ENCODE measurements at places on chromosomes 5 and 9.

GRCh38 chr9:131667576-131667975 is 72.3 kb downstream of the RAPGEF1 start:
- no peak for DNase-seq

DNA sequence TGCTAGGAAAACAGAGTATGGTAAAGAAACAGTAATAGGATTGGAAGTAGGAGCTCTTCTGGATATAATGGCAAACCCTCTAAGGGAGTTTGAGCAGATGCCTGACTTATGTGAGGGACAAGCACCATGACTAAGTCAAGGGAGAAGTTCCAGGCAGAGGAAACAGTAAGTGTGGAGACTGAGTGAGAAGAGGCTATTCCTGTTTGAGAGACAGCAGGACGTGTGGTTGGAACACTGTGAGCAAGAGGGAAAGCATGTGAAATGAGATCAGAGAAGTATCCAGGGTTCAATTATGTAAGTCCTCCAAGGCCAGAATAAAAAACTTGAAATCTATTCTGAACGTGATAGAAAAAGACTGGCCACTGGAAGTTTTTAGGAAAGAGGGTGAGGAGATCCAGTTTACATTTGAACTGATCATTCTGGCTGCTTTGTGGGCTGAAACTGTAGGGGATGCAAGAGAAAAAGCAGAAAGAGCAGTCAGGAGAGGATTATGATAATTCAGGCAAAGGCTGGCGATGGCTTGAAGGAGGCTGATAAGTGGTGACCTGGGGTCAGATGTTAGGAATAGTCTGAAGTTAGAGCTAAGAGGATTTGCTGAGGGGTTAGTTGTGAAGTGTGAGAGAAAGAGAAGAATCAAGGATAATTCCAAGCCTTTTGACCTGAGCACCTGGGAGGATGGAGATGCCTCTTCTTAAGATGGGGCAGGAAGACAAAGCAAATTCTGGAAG is 19.2 kb downstream of the DMAC1 start:
- DNase-seq: no peak

GRCh38 chr9:16544842-16545241 is 325.6 kb downstream of the BNC2 start:
- DNase-seq: no peak

DNA sequence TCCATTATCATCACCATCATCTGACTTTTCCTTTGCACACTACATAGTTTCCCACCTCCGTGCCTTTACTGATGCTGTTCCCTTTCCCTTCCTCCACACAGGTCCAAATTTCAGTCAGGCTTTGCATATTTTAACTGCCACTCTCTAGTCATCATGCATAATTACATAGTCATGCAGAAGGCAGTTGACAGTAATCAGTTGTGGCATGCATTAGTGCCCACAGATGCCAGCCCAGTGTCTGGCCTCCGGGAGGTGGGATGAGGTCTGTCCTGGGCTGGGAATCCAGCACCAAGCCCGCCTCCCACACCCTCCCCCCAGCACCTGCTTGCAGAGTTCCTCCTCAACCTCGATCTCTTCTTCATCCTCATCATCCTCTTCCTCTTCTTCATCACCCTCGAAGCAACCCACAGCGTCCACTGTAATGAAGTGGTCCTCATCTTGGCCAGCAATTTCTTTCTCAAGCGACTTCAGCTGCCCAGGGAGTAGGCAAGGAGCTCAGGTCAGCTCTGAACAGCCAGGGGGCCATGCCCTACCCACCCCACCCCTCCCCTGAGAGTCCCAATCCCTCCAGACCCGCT is 8.8 kb downstream of the BBLN start:
- DNase-seq: no peak

GRCh38 chr9:128128836-128129590 is 1.5 kb upstream of the PTGES2 start:
- DNase-seq: peak; percentile 33

GRCh38 chr9:14179449-14179848 is 134.5 kb downstream of the NFIB start:
- DNase-seq: no peak

- DNase-seq: no peak
Observed at GRCh38 chr9:107933097-107933496, 443.5 kb upstream of the KLF4 start.

- no peak for DNase-seq
Observed at GRCh38 chr5:31770998-31771397, 132.1 kb downstream of the PDZD2 start.

DNA sequence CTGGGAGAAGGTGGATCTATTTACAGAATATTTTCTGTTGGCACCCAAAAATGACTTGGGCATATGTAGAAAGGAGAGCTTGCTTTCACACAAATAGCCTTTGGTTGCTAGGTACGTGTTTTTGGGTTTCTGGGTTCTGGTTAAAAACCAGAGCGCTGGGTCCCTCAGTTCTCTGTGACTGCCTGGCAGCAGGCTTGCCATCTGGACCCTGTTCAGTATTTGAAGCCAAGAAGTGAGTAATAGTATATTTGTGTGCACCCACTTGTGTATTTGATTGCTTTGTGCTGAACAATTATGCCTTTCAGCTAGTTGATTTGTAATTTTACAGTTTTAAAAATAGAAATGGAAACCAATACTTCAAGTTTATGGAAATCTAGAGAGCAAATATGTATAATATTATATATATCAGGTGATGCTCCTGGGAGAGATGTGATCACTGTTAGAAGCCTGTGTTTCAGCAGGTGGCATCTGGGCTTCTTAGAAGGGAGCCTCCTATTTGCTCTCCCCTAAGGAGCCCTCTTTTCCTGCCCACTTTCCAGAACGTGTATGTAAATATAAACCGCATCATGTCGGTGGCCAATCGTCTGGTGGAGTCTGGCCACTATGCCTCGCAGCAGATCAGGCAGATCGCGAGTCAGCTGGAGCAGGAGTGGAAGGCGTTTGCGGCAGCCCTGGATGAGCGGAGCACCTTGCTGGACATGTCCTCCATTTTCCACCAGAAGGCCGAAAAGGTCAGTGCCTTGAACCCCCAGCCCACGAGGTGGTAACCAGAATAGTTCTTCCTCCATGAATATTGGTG is 153.6 kb downstream of the TRIO start:
- DNase-seq: no peak

GRCh38 chr9:91680998-91681397 is 257.4 kb upstream of the NFIL3 start:
- DNase-seq: no peak

DNA sequence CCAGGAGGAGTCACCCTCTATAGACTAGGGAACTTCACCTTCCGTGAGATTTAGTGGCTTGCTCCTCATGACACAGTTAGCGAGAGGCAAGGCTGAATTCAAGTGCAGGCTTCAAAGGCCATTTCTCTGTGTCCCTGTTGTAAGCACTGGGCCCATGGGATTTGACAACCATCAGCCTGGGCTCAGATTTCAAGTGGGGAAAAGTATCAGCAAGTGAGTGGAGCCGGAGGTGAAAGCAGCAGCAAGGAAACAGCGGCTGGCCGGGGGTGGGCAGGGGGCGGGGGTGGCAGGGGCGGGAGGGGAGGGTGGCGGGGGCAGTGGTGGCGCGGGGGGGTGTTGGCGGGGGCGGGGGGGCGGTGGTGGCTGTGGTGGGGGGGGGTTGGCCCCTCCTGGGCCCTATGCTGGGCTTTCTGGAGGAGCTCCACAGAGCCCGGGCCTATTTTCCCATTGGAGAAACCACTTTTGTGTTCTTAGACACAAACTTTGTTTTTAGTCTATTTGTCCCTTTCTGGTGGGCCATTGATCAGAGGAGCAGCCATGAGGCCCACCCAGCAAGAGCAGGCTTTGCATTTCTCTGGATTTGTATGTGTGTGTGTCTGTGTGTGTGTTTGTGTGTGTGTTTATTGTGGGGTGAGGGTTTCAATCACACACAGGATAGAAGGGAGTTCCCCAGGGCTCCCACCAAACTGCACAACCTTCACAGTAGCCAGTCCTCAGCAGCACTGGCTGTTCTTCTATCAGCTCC is 165.4 kb upstream of the RAI14 start:
- DNase-seq: no peak

DNA sequence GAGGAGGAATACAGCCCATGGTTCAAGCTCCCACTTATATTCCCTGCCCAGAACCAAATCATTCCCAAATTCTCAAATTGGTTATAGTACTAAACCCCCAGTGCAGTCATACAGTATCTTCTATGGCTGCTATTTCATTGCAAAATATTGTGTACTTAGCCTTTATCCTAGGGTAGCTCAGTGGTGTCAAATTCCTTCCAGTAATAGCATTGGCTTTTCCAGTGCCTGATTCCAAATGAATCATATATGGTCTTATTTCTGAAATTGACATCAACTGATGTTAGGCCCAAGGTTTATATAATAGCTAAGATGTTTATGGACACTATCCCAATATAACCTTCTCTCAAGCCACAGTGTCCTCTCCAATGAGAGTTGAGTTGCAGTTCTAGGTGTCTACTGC is 256.7 kb downstream of the NDUFS4 start:
- no peak for DNase-seq

DNA sequence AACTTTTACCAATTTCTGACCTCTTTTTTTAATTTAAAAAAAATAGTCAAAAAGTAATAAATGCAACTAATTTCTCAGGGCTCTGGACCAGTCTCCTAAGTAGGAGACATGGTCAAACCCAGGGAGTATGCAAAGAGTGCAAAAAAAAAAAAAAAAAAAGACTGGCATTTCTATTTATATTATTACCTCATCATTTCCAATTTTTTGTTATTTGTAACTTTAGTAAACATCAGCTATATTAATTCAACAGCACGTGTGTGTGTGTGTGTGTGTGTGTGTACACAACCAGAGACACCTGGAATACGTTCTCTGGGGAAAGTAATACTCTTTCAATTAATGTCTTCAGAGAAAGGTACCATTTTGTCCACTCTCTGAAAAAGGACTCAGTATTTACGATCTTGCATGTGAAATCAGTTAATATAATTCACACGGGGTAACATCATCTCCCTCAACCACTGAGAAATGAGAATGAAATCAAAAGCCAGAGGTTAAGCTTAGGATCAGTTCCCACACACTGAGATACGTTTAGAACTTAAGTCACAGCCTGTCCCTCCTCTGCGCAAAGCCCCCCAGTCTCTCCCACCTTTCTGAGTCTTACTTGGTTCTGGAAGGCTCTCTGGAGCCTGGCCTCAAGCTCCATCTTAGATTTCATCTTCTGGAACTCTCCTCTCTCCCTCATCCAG is 21.9 kb downstream of the ZNF608 start:
- DNase-seq: no peak

GRCh38 chr5:61306531-61307131 is 25.4 kb upstream of the ZSWIM6 start:
- no peak for DNase-seq

DNA sequence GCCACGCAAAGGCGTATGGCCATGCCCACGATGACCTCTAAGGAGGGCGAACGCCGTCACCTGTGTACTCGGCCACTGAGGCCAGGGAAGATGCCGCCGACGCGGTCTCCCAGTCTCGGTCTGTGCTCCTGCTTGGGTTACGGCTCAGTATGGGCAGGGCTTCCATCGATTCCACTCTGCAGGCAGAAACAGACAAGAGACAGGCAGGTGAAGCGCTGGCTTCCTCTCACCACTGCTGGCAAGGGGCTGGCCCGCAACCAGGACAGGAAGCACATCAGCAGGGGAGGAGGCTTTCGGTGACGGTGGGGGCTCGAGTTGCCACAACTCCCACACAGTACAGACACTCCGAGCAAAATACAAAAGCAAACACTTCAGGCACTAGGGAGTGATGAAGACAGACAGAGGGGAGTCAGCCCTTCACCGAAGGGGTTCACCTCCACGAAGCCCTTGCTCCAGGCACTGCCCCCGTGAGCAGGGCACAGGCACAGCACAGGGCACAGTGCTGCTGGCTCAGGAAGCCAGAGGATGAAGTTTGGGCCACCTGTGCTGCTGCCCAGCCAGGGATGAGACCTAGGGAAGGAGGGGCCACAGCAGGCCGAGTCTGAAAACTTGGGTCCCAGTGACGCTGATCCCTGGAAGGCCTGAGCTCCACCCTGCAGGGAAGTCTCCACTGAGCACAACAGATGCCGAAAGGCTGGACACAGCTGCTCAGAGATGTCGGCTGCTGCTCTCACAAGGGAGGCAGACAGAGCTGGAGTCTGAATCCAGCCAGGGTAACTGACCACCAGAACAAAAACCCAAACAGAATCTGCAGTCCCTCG is 91.3 kb downstream of the CAMSAP1 start:
- DNase-seq: peak; percentile 58
